ENCODE measurements at places on chromosomes 1 and 21.

GRCh38 chr1:233654658-233655280 is 40.9 kb downstream of the KCNK1 start:
- no peak for DNase-seq

- DNase-seq: no peak
These were observed 25.6 kb upstream of the DMBX1 start for GRCh38 chr1:46464013-46464548.

DNA sequence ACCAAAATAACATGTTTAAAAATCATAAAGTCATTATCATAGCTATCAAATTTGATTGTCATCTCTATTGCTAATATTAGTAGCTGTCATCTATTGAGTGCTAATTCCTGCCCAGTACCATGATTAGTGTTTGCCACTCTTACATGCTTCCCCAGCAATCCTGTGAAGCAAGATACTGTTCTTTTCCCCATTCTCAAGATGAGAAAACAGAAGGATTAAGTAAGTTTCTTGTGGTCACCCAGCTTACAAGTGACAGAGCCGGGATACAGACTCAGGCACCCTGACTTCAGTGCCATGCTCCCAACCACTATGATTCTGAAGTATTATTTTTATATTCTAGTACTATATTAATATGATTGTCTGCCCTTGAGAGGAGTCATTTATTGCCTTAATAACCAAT is 36.5 kb downstream of the LRRC8C start:
- no peak for DNase-seq

- DNase-seq: no peak
These were observed 14.7 kb downstream of the NIBAN1 start for GRCh38 chr1:184959626-184960025.

DNA sequence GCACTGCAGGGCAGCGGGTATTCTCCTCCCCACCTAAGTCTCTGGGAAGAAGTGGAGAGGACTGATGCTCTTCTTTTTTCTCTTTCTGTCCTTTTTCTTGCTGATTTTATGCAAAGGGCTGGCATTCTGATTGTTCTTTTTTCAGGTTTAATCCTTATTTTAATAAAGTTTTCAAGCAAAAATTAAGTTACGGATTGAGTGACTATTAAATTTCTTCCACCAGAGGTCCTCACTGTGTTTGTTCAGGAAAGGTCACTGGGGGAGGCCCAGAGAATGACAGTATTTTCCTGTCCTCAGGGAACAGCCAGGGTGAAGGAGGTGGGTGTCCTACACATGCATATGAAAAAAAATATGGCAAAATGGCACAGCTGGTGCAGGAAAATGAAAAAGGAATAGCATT is 4.4 kb upstream of the ELF3 start:
- no peak for DNase-seq

- DNase-seq: no peak
These were observed 172.2 kb upstream of the ETV3 start for GRCh38 chr1:157310401-157310800.

DNA sequence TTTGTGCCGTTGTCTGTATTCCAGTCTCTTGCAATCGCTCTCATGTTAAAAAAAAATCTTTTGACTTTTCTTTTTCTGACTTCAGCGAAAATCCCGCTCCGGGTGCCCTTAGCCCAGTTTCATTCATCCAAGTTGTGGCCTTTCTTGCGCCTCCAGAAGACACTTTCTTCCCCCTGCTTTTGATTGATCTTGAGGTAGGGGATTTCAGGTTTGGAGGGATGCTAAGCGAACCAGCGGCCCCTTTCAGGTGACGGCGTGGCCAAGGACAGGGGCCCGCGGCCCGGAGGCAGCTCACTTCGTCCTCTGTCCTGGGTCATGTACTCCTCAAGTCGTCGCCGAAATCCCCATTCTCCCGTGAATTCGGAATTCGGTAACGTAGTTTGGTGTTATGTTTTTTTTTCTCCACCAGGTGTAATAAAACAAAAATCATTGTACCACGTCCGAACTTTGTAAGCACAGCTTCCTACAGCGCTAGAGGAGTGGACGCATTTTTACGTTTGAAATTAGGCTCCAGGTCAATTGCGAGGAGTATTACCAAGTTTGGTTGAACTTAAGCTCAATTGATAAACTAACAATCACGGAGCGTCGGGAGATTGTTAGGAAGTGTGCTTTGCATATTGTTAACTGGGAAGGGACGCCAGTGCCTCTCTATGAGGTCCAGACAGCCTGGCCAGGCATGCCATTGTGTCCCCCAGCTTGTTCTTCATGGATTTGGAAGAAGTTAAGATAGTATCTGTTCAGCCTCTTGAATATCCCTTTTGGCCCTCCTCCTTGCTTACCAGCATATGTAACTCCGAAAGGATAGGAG is 1.1 kb downstream of the MRPS6 start:
- DNase-seq: no peak

- no peak for DNase-seq
These were observed 95.4 kb upstream of the DESI2 start for GRCh38 chr1:244557565-244557964.

GRCh38 chr1:111920221-111921024 is 69.0 kb downstream of the KCND3 start:
- peak; percentile 38 for DNase-seq

DNA sequence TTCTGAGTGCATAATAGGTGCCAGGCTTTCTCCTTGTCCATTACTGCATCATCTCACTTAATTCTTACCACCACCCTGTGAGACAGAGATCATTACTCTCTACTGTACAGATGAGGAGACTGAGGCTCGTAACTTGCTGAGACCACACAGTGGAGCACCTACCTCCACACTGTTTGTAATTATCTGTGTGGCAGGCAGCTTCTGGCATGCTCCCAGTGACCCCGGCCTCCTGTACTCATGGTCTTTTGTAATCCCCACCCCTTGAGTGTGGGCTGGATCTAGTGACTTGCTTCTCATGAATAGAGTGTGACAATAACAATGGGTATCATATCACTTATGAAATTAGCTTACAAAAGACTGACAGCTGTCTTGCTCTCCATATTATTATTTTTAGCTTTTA is 407.3 kb downstream of the MATN1 start:
- DNase-seq: no peak

DNA sequence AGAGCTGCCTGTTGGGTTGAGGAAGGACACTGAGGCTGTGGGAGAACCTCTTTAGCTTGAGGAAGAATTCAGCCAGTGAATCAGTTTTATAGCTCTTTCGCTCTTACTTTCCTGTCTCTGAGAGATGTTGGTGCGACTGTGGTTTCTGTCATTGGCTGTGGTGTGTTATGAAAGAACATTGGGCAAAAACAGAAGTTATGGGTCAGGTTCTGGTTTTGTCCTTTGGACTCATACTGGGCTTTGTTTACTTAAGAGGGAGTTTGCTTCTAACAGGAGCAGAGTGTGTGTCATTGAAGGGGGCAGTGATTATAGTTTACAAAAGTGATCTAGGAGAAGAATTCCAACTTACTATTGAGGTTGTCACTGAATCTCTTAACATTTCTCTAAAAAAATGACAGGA is 97.0 kb downstream of the TLR5 start:
- no peak for DNase-seq

DNA sequence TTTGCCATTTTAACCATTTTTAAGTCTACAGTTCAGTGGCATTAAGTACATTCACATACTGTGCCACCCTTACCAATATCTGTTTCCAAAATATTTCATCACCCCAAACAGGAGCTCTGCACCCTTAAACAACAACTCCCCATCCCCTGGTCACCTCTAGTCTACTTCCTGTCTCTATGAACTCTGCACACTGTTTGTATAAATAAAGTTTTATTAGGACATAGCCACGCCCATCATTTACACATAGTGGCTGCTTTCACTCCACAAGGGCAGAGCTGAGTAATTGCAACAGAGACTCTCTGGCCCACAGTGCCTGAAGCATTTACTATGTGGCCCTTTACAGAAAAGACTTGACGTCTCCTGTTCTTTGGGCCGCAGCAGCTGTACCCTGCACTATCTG is 30.1 kb downstream of the KCNAB2 start:
- DNase-seq: no peak

DNA sequence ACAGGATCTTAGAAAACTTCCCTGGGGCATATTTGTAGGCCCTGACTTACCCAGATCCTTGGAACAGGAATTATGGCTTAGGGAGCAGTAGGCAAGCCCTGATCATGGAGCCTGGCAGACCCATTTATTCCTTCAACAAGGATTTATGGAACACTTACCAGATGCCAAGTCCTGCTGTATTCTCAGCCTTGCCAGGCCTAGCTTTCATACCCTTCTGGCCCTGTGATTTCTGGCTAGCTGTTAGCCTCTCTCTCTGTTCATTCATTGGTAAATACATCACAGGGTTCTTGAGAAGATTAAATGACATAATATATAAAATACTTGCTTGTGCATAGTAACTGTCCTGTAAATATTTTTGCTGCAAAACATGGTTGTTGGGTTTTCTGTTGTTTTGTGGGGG is 32.4 kb upstream of the SRP9 start:
- no peak for DNase-seq

- no peak for DNase-seq
These were observed 142.7 kb upstream of the SERTAD4 start for GRCh38 chr1:210089855-210090254.

GRCh38 chr1:195458365-195458764 is 1149.9 kb downstream of the KCNT2 start:
- DNase-seq: no peak
